Ovary (tissue), 10 donors: ENCODE measurements at places on chromosomes 4 and X. TPM values are rescaled to one million over a fixed set of nuclear protein-coding genes. Genes with fewer than 3 reads are reported as not detected.

DNA sequence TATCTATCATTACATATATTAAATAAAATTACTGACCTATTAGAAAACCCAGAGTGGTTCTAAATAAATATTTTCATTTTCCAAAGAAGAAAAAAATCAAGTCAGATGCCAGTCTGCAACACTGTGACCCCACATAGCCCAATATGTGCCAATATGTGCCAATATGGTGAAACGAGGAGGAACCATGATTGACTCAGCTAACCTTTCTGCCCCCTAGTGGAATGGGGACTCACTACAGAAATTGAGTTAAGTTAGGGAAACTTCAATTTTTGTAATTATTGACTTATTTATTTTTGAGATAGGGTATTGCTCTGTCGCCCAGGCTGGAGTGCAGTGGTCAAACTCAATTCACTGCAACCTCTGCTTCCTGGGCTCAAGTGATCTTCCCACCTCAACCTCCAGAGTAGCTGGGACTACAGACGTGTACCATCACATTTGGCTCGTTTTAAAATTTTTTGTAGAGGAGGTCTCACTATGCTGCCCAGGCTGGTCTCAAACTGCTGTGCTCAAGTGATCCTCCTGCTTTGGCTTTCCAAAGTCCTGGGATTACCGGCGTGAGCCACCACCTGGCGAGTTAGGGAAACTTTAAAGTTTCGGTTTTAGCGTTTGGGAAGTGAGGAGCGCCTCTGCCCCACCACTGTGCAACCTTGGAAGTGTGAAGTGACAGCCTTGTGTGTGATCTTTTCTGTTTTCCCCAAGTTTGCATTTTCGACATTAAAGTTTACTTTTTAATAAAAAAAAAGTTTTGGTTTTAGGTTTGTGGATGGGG lies 116.8 kb upstream of the SHISA3 start:
- H3K4me3 ChIP-seq = no peak overlapping the region
- H3K27me3 ChIP-seq = no peaks in the 10 kb centered on the region
- DNase-seq = no peak
- no peaks in the 10 kb centered on the region for H3K36me3 ChIP-seq
- H3K27ac ChIP-seq = no peak overlapping the region
- no peaks in the 10 kb centered on the region for H3K4me1 ChIP-seq

- H3K4me3 ChIP-seq = no peak overlapping the region
- no peaks in the 10 kb centered on the region for H3K36me3 ChIP-seq
- H3K4me1 ChIP-seq = no peaks in the 10 kb centered on the region
- no peaks in the 10 kb centered on the region for H3K27me3 ChIP-seq
- H3K27ac ChIP-seq = no peak overlapping the region
- DNase-seq = no peak
Observed at GRCh38 chrX:37726346-37726745, 40.8 kb downstream of the XK start.

GRCh38 chr4:2936773-2937145 lies 26.4 kb downstream of the NOP14 start:
- H3K4me3 ChIP-seq = no peak overlapping the region
- no peak for DNase-seq
- no peaks in the 10 kb centered on the region for H3K36me3 ChIP-seq
- no peak overlapping the region for H3K27ac ChIP-seq
- no peaks in the 10 kb centered on the region for H3K27me3 ChIP-seq

DNA sequence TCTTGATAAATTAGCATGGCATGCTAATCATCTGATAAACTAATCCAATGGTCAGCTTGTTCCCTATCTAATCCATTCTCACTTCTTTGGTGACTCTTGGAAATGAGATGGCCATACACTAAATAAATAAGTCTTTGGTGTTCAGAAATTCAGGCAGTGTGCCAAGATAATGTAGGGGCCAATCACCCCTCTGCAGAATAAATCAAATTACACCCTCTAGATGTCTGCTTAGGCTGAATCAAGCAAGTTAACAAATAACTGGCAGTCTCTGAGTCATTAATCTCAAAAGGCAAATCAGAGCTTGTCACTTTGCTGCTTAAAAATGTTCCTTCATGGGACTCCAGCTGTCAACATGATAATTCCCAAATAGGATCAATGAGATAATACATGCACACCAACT lies 97.4 kb downstream of the NLGN4X start:
- H3K27ac ChIP-seq = no peak overlapping the region
- no peaks in the 10 kb centered on the region for H3K27me3 ChIP-seq
- no peak overlapping the region for H3K4me3 ChIP-seq
- no peaks in the 10 kb centered on the region for H3K4me1 ChIP-seq
- H3K36me3 ChIP-seq = no peaks in the 10 kb centered on the region
- DNase-seq = no peak

GRCh38 chr4:54675721-54676461 lies 18.1 kb downstream of the KIT start:
- no peak overlapping the region for H3K4me3 ChIP-seq
- no peak overlapping the region for H3K27ac ChIP-seq
- H3K36me3 ChIP-seq = no peaks in the 10 kb centered on the region
- no peak for DNase-seq
- no peaks in the 10 kb centered on the region for H3K4me1 ChIP-seq
- no peaks in the 10 kb centered on the region for H3K27me3 ChIP-seq

GRCh38 chr4:105133976-105134375 lies 12.7 kb upstream of the TET2 start:
- no peaks in the 10 kb centered on the region for H3K36me3 ChIP-seq
- no peak for DNase-seq
- H3K27ac ChIP-seq = no peak overlapping the region
- H3K4me1 ChIP-seq = no peaks in the 10 kb centered on the region
- H3K27me3 ChIP-seq = no peaks in the 10 kb centered on the region

- no peak overlapping the region for H3K27ac ChIP-seq
- no peak overlapping the region for H3K4me3 ChIP-seq
- DNase-seq = no peak
- H3K36me3 ChIP-seq = no peaks in the 10 kb centered on the region
Observed at GRCh38 chr4:17561195-17561909, 15.6 kb upstream of the LAP3 start.

- DNase-seq = no peak
- no peak overlapping the region for H3K4me3 ChIP-seq
- no peaks in the 10 kb centered on the region for H3K36me3 ChIP-seq
- no peaks in the 10 kb centered on the region for H3K27me3 ChIP-seq
Observed at GRCh38 chr4:73451981-73452747, 16.1 kb downstream of the AFP start.

DNA sequence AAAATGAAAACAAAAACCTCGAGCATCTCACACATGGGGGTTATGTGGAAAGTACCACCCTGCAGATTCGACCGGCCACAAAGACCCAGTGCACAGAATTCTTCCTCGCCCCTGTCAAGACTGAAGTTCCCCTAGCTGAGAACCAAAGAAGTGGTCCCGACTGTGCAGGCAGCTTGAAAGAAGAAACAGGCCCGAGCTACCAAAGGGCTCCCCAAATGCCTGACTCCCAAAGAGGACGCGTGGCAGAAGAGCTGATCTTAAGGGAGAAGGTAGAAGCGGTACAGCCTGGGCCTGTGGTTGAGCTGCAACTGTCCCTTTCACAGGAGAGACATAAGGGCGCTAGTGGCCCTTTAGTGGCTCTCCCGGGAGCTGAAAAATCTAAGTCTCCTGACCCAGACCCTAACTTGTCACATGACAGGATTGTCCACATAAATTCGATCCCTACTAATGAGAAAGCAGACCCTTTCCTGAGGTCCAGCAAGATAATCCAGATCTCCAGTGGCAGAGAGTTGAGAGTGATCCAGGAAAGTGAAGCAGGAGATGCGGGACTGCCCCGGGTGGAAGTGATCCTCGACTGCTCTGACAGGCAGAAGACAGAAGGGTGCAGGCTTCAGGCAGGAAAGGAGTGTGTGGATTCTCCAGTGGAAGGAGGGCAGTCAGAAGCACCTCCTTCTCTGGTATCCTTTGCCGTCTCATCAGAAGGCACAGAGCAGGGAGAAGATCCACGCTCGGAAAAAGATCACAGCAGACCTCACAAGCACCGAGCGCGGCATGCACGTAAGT lies 108.8 kb upstream of the MYOZ2 start:
- DNase-seq = no peak
- peak overlapping the region; percentile 84 for H3K27ac ChIP-seq
- peak overlapping the region; percentile 34 for H3K4me3 ChIP-seq
- H3K36me3 ChIP-seq = no peaks in the 10 kb centered on the region

- H3K27me3 ChIP-seq = no peaks in the 10 kb centered on the region
- H3K4me1 ChIP-seq = no peaks in the 10 kb centered on the region
- no peak for DNase-seq
- no peaks in the 10 kb centered on the region for H3K36me3 ChIP-seq
- H3K27ac ChIP-seq = no peak overlapping the region
Observed at GRCh38 chr4:1933700-1934099, 62.5 kb downstream of the NSD2 start.

DNA sequence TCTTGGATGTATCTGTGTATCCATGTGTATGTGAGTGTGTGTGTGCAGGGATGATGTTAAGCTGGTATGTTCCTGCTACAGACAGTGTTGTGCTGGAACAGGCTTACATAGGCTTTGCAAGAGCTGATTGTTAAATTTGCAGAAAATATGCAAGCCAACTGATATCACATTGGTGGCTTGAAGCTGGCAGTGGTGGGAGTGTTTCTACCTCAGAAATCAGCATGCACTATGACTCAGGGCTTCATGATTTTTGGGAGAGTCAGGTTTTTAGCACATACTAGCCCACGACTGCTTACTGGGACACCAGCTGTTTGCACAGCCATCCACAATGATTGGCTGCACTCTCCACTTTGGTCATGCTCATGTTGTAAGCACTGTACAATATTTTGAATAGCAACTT lies 261.8 kb downstream of the DHX15 start:
- H3K27me3 ChIP-seq = no peaks in the 10 kb centered on the region
- no peak overlapping the region for H3K4me3 ChIP-seq
- no peaks in the 10 kb centered on the region for H3K36me3 ChIP-seq
- no peaks in the 10 kb centered on the region for H3K4me1 ChIP-seq
- DNase-seq = no peak

DNA sequence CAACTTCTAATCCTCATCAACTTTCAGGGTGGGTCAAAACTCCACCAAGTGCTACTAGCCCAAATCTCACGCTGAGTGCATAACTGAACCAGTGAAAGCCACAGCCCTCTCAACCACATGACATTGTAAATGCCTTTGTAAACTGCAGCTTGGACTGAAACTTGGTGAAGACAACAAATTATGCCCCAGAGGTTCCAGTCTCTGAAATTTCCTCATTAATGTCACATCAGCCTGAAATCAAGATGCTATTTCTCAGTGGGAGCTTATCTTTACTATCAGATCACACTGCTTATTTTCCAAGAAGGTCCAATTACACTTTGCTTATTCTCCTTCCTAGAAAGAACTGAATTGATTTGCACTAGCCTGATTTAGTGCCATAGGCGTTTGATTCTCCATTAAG lies 46.6 kb downstream of the SOWAHB start:
- H3K4me3 ChIP-seq = no peak overlapping the region
- H3K4me1 ChIP-seq = no peaks in the 10 kb centered on the region
- no peaks in the 10 kb centered on the region for H3K27me3 ChIP-seq
- H3K36me3 ChIP-seq = no peaks in the 10 kb centered on the region
- H3K27ac ChIP-seq = no peak overlapping the region

- H3K4me1 ChIP-seq = no peaks in the 10 kb centered on the region
- H3K4me3 ChIP-seq = no peak overlapping the region
- no peak for DNase-seq
- no peaks in the 10 kb centered on the region for H3K27me3 ChIP-seq
- no peak overlapping the region for H3K27ac ChIP-seq
- no peaks in the 10 kb centered on the region for H3K36me3 ChIP-seq
Observed at GRCh38 chrX:133018229-133018628, 59.8 kb upstream of the HS6ST2 start.

PPARGC1A gene
- total RNA-seq = 2.4 TPM

IL1RAPL2 gene
- not detected for total RNA-seq

DACH2 gene
- total RNA-seq = 0.22 TPM
